Fibroblast of lung (primary cell): ENCODE measurements at places on chromosomes 13 and 19. TPM values are rescaled to one million over a fixed set of nuclear protein-coding genes. Genes with fewer than 3 reads are reported as not detected.
A peak's percentile ranks its signal among the peaks of the same experiment; 100 is the strongest.

DNA sequence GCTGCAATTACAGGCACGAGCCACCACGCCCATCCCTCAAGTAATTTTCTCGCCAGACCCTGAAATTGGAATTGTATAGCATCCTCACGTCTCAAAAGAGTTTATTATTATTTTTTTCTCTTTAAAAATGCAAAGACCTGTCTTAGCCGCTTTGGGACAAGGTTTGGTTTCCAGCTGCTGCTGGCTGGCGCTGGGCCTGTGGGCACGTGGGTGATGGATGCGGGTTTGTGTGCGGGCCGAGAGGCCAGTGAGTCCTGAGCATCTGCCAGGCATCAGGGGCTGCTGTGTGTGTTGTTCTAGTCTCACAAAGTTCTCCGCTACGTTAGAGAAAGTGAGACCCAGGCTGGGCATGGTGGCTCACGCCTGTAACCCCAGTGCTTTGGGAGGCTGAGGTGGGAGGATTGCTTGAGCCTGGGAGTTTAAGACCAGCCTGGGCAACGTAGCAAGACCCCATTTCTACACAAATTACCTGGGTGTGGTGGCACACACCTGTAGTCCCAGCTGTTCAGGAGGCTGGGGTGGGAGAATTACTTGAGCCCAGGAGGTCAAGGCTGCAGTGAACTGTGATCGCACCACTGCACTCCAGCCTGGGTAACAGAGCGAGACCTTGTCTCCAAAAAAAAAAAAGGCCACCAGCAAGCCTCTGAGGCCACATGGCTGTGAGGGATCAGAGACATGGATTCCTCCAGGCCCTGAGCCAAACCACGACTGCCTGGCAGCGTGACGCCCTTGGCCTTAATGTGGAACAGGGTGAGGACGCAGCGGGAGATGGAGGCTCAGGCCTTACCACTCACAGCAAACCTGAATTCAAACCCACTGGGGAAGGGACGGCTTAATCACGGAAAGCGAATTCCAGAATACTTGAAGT, 4.7 kb upstream of the TMPRSS9 start:
- DNase-seq = peak; percentile 23
- no peak overlapping the region for H3K27ac ChIP-seq
- peaks cover 4% of the 10 kb centered on the region for H3K27me3 ChIP-seq

- no peak overlapping the region for H3K27ac ChIP-seq
- no peaks in the 10 kb centered on the region for H3K4me1 ChIP-seq
- DNase-seq = no peak
- no peak overlapping the region for H3K4me3 ChIP-seq
Observed at GRCh38 chr13:32811297-32811800, 204.9 kb upstream of the KL start.

DNA sequence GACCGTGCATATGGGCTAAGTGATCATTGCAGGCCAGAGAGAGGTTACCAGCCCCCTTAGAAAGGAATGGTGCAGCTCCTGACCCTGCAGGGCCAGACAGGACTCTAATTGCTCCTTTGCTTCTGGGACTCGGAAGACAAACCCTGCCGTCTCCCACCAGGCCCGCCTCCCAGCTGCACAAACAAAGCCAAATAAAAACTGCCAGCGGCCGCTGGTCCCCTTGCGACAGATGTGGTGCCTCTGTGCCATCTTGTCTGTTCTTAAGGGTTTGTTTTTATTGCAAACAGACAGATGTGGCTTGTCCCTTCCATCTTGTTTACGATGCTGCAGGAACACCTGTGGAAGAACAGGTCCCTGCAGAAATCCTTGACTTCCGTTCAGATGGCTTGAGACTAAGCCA, 434.4 kb upstream of the TSHZ3 start:
- no peaks in the 10 kb centered on the region for H3K36me3 ChIP-seq
- H3K27me3 ChIP-seq = no peaks in the 10 kb centered on the region
- no peak for DNase-seq
- no peak overlapping the region for H3K27ac ChIP-seq

GRCh38 chr19:43313711-43314495, 39.6 kb upstream of the CD177 start:
- H3K4me3 ChIP-seq = no peak overlapping the region

Gene SIX5
- total RNA-seq = 10.7 and 11.6 TPM in 2 replicates

Gene PLK5
- total RNA-seq = not detected in 2 replicates

Gene CNFN
- not detected in 2 replicates for total RNA-seq
